ENCODE measurements at places on chromosomes 5 and 9.

DNA sequence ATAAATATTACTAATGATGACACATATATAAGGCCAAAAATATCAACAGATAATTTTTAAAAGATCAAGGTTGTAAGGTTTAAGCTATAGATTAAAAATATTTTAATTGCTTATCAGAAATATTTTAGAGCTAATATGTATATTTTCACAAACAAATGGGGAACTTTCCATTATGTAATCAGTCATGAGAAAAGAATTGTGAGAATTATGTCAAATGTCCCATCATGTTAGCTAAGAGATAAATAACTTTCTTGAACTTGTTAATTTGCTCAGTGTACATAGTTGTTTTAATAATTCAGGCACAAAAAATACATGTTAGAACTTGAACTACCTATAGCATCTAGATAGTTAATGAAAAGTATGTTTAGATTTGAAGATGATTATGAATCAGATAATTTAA is 67.7 kb downstream of the SYK start:
- no peak for DNase-seq

GRCh38 chr5:160260881-160261815 is 31.8 kb downstream of the FABP6 start:
- DNase-seq: no peak

DNA sequence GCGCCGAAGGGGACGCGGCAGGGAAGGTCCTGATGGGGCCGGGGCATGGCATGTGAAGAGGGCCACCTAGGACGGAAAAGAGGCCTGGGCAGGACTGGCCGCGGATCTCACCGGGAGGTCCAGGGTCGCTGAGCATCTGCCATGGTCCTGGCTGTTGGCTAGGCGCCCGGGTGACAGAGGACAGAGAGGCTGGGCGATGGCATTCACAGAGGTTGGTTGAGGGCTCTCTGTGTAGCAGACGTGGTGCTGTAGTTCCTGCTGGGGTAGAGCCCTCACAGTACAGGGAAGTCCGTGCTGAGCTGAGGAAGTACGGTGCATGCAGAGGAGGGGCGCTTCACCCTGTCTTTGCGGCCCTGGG is 427 bp downstream of the PCYOX1L start:
- peak; percentile 78 for DNase-seq

DNA sequence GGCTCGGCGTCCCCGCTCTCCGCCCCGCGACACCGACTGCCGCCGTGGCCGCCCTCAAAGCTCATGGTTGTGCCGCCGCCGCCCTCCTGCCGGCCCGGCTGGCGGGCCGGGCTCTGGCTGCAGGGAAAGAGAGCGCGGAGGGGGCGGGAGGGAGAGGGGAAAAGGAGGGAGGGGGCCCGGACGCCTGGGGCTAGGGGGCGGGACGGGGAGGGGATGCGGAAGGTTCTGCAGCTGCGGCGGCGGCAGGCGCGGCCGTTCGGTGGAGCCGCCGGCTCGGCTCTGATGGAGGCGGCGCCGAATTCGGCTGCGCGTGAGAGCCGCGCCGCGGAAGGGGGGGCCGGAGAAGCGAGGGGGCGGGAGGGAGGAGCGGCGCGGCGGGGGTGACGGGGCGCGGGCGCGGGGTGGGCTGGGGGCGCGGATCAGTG is at the start of gene MARCHF11:
Gene MARCHF11 (minus strand): TSS at position 281 of the 425 bp plus-strand sequence. CDS start 216 bp downstream, at position 65.
- peak; percentile 23 for DNase-seq

DNA sequence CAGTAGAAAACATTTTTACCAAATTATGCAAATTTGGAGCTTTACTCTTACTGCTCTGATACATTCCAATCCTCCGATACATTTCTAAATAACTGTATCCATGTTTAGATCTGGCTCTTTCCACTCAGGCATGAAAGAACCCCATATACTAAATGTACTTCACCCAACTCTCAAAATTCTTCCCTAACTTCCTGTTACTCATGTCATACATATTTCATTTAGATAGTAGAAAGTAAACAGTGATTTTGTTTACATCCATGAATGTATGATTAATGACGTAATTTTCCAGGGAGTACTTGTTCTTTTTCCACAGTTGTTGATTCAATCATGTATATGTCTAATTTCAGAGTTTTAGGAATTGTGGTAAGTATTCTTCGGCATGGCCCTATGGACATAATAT is 1426.5 kb upstream of the C9orf72 start:
- DNase-seq: no peak

GRCh38 chr5:176994460-176995121 is 12.0 kb downstream of the UIMC1 start:
- no peak for DNase-seq

GRCh38 chr5:32531885-32532520 is 53.4 kb upstream of the SUB1 start:
- DNase-seq: peak; percentile 53

- DNase-seq: no peak
Observed at GRCh38 chr5:57805732-57806131, 323.1 kb upstream of the ACTBL2 start.

DNA sequence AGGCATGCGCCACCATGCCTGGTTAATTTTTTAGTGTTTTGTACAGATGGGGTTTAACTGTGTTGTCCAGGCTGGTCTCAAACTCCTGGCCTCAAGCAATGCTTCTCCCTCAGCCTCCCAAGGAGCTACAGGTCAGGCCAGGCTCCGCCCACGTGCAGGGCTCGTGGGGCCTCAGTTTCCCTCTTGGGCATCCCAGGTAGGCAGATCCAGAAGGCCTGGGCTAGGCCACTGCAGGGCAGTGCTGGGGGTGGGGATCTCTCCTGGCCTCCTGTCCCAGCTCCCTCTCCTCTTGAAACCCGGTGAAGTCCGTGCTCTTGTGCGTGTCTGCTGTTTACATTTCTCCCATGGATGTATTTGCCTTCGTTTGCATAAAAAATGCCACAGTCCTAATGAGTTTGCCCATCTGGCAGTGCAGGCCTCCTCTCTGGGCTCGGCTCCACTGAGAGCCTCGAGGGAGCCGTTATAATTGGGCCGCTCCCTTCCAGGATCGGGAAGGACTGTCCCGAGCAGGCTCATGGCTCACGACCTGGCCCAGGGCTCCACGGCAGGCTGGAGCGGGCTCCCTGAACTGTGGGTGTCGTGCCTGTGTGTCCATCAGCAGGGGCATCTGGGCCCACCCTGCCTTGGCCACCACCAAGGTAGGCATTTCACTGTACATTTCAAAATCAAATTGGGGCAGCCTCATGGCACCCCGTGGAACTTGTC is 52.6 kb upstream of the RUFY1 start:
- no peak for DNase-seq

DNA sequence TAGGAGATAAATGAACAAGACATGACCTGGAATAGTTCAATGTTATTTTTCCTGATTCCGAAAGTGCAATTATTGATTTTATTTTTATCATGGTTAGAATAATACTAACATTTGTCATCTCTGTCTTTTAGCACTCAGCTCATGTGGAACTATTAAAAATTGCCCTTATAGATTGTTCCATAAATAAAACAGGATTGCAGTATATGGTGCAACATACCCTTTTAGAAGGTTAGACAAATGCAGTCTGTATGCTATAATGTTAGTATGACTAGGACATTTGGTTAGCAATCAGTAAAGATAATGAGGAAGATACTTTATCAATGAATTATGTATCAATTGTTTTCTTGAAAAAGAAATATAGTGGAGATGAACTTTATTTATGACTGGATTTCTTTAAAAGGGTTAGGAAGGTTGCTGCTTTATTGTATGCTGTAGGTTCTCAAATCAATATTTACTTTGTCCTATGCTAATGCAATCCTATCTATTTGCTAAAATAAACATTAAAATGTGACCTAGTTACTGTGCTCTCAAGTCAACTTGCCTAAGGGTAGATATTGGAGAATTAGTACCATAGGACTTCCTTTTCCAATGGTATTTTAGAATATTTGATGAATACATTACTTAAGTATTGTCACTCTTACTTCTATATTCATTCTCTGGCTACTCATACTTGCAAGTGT is 348.9 kb upstream of the ISL1 start:
- no peak for DNase-seq

DNA sequence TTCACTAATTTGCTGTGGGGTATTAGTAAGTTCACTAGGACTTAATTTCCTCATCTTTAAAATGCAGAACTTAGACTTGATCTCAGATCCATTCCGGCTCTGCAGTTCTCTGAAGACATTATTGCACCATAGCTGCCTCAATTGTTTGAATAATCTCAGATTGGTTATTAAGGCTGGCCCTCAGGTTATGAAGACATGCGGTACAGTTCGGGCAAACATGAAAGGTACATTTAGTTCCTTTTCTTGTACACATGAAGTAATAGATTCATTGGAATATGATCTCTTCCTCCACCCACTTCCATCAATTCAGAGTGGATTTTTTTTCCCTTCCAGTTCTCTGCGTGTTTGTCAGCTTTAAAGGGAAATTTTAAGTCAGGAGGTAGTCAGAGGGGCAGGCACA is 28.0 kb downstream of the ATP6V0E1 start:
- DNase-seq: no peak

DNA sequence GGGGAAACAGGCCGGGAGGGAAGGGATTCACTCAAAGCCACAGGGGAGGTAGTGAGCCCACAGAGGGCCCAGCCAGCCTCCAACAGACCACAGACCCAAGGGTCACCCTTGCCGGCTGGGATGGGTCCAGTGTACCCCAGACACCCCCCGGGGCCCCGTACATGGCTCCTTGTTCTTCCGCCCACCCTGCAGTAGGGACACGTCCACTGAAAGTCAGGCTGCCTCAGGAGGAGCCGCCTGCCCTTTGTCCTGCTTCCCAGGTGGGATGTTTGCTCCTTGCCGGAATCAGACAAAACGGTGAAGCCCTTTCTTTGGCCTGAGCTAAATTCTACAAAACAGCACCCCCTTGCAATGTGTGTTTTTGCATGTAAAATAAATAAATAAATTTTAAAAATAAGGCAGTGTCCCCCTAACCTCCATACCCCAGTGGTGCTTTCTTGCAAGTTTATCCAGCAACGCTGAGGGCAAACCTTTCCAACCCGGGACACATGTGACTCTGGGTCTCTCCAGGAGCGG is 25.8 kb downstream of the LHX3 start:
- DNase-seq: no peak

GRCh38 chr9:104256031-104256695 is 162.1 kb downstream of the SMC2 start:
- no peak for DNase-seq

- DNase-seq: no peak
Observed at GRCh38 chr5:40521925-40522324, 157.8 kb upstream of the PTGER4 start.

GRCh38 chr9:113734826-113735225 is 141.3 kb upstream of the ZNF618 start:
- DNase-seq: no peak
